ENCODE measurements at places on chromosomes 12 and 14. TPM values are rescaled to one million over a fixed set of nuclear protein-coding genes. Genes with fewer than 3 reads are reported as not detected.

The ERP27 gene
- total RNA-seq, result 8.5 TPM

The INHBE gene
- not detected for total RNA-seq

- no peak for DNase-seq
These were observed 2.6 kb downstream of the TMEM132D start for GRCh38 chr12:129901254-129901653.

GRCh38 chr12:130540376-130540775, 175.7 kb downstream of the RIMBP2 start:
- DNase-seq, result no peak

- no peak for DNase-seq
These were observed 48.3 kb downstream of the MVK start for GRCh38 chr12:109621901-109622364.

DNA sequence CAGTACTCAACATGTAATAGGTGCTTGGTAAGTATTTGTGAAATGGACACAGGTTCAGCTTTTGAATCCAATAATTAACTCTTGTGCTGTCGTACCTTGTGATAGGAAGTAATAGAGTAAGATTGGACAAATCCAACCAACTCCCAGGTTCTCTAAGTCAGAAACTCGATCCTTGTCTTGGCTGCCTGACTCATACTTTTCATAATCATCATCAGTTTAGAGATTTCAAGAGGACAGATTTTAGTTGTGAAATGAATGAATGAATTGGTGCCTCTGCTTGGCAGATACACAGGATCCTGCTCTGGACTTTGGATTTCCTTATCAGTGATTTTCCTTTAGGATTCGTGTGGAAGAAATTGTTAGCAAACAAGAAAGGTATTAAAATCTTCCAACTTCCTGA, 1145.2 kb downstream of the AACS start:
- no peak for DNase-seq

DNA sequence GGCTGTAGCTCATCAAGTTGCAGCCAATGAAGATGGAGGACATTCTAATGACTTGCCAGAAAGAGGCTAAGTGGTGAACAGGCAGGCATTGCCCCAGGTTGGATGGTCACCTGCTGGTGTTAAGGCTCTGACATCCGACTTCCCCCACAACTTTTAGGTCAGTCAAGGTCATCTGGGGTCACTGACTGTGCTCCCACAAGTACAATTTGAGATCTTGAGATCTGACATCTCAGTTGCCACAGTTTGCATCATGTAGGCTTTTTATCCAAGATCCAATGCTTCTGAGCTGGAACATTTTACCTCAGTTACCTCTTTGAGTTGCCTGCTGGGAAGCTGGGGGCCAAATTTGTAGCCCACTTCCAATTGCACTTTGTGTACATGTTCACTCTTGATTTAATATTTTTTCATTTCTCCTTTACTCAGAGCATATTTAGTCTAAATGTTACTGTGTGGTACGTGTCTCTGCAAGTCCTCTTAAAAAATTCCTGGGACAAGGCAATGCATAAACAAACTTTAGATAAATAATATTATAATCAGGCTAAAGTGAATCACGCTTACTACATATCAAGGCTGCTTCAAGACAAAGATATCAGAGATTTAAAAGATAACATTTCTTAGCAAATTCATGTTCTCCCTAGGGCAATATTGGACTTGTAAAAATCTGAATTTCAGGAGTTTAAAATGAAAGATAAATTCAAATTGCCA, 61.4 kb downstream of the SEL1L start:
- no peak for DNase-seq

DNA sequence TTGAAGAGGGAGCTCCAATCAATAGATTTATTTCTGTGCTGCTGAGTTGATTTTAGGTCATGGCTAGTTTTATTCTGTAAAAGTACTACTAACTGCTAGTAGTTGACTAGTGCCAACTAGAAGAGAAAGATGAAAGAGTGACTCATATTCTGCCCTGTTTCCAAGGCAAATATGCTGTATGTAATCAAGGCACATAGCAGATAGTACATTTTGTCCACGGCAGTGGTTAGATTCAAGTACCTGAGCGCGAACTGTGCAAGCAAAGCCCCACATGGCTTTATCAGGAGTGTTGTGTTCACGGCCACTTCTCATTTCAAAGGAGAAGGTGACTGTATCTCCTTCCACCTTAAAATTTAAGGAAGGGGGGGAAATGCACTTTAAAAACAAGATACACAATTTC, 126.8 kb downstream of the TRAFD1 start:
- DNase-seq, result no peak
